Activated T-helper 1 cell treated with Interleukin-2 at 50 U/mL for 16 hours (primary cell): ENCODE measurements at places on chromosomes 6 and 20.

GRCh38 chr6:140736231-140736630 lies 1361.8 kb upstream of the CITED2 start:
- no peak for DNase-seq

GRCh38 chr20:22796469-22797077 lies 212.2 kb upstream of the FOXA2 start:
- DNase-seq, result no peak

DNA sequence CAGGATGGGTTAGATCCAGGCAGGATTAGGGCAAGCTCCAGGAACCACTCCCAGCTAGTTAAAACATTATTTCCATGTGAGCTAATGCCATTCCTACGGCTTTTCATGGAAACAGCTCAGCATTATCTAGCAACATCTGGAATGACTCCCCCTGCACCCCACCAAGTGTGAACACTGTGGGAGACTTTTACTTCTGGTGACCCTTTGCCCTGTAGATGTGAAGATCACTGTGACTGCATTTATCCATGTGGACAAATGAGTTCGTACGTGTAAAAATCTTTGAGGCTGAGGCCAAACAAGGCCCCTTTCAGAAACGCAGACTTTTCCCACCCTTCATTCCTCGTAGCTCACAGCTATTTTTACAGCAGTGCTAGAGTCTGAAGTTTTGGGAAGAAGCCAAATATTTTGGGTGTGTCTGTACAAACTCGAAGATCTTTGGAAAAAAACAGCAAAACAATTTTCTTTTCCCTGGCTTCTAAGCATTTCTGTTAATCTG lies 221.8 kb upstream of the SOX4 start:
- DNase-seq, result no peak

GRCh38 chr6:45870531-45870930 lies 145.1 kb downstream of the CLIC5 start:
- no peak for DNase-seq

DNA sequence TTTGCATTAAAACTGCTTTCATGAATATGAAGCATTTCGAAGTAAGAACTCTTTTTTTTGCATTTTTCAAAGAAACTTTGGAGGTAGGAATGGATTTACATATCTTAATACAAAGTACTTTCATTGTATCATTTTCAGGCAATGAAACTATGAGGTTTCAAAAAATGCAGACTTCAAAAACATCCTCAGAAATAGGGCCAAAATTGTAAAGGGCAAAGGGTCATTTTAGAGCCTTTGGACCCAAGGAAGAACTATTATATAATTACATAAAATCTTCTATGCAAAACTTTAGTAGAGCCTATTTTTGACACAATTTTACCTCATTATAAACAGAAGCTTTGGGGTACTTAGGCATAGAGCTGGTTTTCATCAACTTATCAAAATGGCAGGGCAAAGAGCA lies 4.9 kb downstream of the PRKN start:
- DNase-seq, result no peak

DNA sequence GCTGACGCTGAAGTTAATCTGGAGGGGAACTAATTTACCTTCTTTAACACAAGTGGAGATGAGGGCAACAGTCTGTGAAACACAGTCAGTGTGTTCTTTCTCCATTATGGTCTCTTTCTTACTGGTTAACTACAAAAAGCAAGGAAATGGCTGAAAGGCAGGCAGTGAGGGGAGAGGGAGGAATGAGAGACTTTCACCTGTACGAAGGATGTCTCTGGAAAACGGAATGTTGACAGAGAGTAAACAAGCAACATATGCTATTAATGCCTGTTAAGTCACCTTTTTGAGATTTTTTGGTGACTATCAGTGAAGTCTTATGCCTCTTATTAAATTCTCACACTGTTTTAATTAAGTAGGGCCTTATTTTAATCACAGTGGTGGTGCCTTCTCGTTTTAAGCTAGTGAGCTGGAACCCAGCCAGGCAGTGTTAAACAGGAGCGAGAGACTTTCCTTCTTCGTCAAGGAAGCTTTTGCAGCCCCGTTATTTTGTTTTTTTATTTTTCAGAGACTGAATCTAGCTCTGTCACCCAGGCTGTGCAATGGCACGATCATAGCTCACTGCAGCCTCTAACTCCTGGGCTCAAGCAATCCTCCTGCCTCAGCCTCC lies 165.6 kb downstream of the ATXN1 start:
- no peak for DNase-seq

- no peak for DNase-seq
Observed at GRCh38 chr6:30136570-30137286, 788 bp downstream of the TRIM40 start.

DNA sequence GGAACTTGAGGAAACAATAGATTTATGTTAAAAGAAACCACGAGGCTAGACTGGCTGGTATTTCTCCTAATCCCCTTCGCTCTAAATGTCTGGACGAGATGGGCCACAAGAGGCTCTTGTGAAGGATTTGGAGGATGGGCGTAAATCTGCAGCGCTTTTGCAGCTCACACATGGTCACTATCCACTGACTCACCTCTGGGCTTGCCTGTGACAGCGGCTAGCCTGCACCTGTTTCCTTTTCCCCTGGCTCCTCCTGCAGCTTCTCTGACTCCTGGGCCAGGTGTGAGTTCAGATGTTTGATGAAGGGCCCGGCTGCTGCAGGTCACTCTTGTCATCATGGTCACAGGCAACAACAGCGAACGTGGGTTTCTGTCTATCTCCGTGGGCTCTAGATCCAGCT lies 629.4 kb downstream of the CBLN4 start:
- DNase-seq, result no peak

DNA sequence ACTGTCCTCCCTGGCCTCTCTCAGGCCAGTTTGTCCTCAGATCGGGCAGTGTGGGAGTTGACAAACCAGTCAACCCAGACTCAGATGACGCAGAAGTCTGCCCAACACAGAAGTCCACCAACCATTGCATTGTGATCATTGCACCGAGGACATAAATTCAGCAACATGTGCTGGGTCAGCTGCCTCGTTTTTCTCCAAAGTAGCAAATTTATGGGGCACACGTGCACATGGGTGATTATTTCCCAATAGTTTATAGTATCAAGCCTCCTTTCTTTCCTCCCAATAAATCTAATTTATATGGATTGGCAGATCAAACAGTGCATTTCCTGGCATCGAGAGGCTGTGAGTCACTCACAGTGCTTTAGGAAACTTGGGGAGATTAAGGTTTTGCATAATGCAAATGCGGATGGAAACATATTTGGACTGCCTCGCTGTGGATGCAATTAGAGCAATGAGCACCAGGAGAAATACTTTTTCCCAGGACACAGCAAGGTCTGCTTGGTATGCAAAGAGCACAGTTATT lies 413.7 kb upstream of the SULF2 start:
- DNase-seq, result no peak
